Bronchus fibroblast of lung (primary cell): ENCODE measurements at places on chromosomes 12 and 14. TPM values are rescaled to one million over a fixed set of nuclear protein-coding genes. Genes with fewer than 3 reads are reported as not detected.

OS9 gene
- total RNA-seq = 144 and 160 TPM in 2 replicates

SOAT2 gene
- under 0.01 TPM in 1 of 2 replicates, not detected in the other for total RNA-seq

MYF5 gene
- not detected in 2 replicates for total RNA-seq

PLEK2 gene
- total RNA-seq = 4.3 and 5.4 TPM in 2 replicates

TRPV4 gene
- total RNA-seq = 1.8 and 2.5 TPM in 2 replicates

SMIM41 gene
- 0.17 TPM in 1 of 2 replicates, not detected in the other for total RNA-seq

PCED1B gene
- total RNA-seq = 0.17 and 1.0 TPM in 2 replicates

ORAI1 gene
- total RNA-seq = 8.9 and 13.8 TPM in 2 replicates

DENND5B gene
- 4.5 and 5.6 TPM in 2 replicates for total RNA-seq

TCTN2 gene
- total RNA-seq = 12.6 and 13.6 TPM in 2 replicates

ESR2 gene
- total RNA-seq = not detected in 2 replicates

AMDHD1 gene
- 0.15 TPM in 1 of 2 replicates, not detected in the other for total RNA-seq

TMTC1 gene
- total RNA-seq = 23.2 and 26.6 TPM in 2 replicates

TAS2R19 gene
- total RNA-seq = 0.30 TPM in 1 of 2 replicates, not detected in the other

GDF11 gene
- 10.9 and 14.3 TPM in 2 replicates for total RNA-seq

KIAA0586 gene
- 22.6 and 26.4 TPM in 2 replicates for total RNA-seq

PRH2 gene
- 0.30 TPM in 1 of 2 replicates, not detected in the other for total RNA-seq

CD27 gene
- total RNA-seq = 0.15 TPM in 1 of 2 replicates, not detected in the other

GPD1 gene
- under 0.01 TPM in 1 of 2 replicates, not detected in the other for total RNA-seq
